GM13976 (cell line): ENCODE measurements at places on chromosomes 11 and 22.

GRCh38 chr11:10784232-10785145 lies 24.2 kb downstream of the EIF4G2 start:
- no peak for DNase-seq

DNA sequence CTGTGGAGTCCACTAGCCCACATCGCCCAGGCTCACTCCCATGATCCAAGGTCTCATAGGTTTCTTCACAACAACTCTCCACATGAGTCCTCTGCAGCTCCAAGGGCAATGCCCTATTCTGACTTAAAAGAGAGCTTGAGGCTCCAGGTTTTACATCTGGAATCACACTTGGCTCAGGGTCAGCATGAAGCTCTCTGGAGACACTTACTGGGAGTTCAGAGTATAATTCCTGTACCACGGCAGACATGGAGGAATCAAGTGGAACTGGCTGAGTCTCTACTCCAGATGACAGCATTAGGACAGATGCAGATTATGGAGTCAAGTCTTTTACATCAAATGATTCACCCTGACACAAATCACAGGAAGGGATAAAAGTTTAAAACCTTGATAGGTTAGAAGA lies 11.4 kb downstream of the PRR14L start:
- DNase-seq = no peak

DNA sequence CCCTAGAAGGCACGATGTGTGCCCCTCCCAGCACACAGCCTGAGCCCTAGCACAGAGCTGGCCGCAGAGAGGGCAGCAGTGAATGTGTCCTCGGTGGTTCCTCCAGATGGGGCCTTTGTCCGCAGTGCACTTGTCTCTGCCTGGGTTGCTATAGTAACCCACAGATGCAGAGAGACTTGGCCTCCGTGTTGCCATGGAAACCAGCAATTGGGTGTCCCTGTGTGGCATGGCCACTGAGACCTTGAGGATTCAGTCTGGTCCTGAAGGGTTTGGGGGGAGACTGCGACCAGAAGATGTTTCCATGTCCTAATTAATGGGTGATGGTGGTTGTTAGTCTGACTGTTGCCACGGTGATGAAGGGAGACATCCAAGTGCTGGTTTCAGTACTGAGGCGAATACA lies 42.6 kb upstream of the TUB start:
- no peak for DNase-seq

- peak; percentile 24 for DNase-seq
These were observed 51.7 kb downstream of the PPP2R1B start for GRCh38 chr11:111714522-111714921.

- no peak for DNase-seq
These were observed 3.4 kb downstream of the TIMM10 start for GRCh38 chr11:57527056-57527631.
